ENCODE measurements at places on chromosomes 6 and 20. TPM values are rescaled to one million over a fixed set of nuclear protein-coding genes. Genes with fewer than 3 reads are reported as not detected.

Gene SCAND1
- total RNA-seq = 32.3 TPM

Gene MOG
- not detected for total RNA-seq

Gene IL17A
- total RNA-seq = not detected

Gene PLA2G7
- not detected for total RNA-seq

Gene CPXM1
- 0.33 TPM for total RNA-seq

Gene HLA-F
- 2.9 TPM for total RNA-seq

Data from smooth muscle cell of the pulmonary artery (primary cell).